ENCODE measurements at places on chromosomes 2 and 18.

- DNase-seq: no peak
Observed at GRCh38 chr2:150888337-150888736, 373.3 kb downstream of the RBM43 start.

DNA sequence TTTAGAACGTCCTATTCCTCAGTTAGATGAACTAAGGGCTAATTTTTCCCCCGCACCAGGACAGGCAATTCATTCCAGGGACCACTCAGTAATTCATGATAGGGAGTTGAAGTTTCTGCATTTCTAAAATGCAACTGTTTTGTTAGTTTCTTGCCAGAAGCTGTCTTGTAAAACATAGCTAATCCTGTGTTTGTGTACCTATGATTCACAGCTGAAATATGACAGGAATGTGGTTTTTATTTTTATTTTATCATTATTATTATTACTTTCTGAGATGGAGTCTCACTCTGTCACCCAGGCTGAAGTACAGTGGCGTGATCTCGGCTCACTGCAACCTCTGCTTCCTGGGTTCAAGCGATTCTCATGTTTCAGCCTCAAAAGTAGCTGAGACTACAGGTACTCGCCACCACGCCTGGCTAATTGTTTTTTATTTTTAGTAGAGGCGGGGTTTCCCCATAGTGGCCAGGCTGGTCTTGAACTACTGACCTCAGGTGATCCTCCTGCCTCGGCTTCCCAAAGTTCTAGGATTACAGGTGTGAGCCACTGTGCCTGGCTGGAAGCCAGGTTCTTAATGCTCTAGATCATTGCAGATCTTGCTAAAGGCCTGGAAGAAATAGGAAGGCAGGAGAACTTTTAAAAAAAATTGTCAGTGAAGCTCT lies 154.8 kb upstream of the FHL2 start:
- DNase-seq: no peak

- no peak for DNase-seq
Observed at GRCh38 chr2:5764041-5764440, 71.9 kb downstream of the SOX11 start.

DNA sequence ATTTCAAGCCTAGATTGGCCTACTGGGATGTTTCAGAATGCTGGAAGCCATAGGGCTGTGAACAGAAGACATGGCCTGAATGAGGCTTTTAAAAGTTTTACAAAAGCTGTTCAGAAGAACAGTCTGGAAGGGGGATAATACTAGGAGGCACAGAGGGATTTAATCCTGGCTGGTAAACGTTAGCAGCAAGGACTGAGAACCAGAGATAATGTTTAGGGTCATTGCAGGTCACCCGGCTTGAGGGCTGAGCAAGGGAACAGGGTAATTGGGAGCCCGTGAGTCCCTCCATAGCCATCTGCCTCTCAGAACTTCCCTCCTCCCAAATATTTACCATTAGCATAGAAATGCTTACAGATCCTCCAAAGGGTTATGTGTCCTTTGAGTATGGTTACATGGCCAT lies 765.4 kb downstream of the TMEM182 start:
- no peak for DNase-seq

DNA sequence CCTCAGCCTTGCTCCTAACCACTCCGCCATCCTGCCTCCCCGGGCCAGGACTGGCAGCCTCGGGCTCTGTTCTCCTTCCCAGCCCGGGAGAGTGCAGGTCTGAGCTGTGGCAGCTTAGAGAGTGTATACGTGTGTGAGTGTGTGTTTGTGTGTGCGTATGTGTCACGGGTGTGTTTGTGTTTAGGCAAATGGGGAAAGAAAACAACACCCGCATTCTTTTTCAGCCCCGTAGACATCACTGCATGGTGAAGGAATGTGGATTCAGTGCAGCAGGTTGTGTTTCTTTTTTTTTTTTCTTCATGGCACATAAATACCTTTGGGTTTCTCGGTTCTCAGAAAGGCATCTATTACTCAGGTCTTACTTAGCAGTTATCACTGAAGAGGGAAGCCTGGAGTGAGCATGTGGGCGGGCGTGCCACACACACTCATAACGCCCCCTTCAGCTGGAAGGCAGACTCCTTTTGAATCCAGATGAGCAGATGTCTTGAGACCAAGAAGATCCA lies 44.2 kb downstream of the GLI2 start:
- no peak for DNase-seq

DNA sequence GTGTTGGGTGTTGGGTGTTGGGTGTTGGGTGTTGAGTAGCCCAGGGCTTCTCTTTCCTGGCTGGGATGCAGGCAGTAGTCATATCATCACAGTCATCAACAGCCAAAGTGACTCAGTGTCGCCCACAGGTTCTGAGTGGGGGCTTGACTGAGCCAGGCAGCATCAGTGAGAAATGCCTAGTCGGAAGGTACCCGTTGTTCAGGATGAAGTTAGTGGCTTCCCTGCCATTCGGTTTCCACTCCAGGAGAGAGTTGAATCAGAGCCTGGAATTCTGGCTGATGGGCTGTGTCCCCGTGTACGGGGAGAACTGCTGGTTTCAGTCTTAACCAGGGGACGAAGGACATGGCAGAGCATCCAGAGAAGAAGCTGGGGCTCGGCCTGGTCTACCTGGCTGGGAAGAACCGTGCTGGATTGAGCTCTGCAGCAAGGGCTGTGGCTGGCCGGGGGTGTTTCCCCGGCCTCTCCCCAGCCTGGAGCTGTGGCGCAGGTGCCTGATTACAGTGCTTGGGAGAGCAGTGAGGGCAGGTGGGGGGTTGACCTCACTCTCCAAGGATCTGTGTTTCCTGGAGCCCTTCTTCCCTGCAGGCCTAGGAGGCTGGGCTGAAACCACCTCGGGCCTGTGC lies 49.4 kb downstream of the AGAP1 start:
- no peak for DNase-seq

- DNase-seq: no peak
Observed at GRCh38 chr18:8730080-8730827, 24.9 kb downstream of the MTCL1 start.

DNA sequence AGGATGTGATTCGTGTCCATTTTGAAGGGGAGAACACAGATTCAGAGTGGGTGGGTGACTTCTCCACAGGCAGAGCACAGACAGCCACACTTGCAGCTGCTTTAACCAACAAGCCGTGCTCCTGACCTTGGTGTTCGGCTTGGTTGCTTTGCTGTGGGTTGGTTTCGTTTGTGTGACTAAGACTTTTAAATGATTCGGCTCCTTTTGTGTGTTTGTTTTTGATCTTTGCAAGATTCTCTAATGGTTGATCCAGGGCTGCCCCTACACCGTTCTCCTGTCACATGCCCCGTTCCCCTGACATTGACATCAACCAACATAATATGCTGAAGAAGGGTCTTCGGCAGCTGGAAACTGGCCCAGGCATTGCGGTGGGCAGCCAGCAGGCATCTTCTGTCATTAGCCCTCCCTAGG lies 95.9 kb upstream of the MBOAT2 start:
- DNase-seq: no peak

DNA sequence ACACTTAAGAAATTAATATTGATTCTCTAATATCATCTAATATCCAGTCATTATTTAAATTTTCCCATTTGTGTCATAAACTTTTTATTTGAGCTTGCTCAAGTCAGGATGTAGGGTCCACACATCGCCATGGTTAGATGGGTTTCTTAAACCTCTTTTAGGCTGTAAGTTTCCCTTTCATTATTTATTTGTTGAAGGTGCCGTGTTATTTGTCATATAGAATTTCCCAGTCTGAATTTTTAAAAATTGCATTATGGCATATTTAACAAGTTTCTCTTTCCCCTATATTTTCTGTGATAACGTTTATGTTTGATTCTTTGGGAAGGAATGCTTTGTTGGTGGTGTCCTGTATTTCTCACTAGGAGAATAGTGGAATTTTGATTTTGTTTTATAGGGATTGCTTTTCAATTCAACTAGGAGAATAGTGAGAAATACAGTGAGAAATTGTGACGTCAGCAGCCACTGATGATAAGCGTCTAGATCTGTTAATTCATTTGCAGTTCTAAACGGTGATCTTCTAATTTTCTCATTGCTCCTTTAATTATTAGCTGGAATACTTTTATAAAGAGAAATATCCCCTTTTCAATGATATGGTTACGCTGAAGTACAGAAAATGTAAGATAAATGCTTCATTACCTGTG lies 44.6 kb upstream of the AAK1 start:
- no peak for DNase-seq

GRCh38 chr18:55351241-55351691 lies 236.7 kb downstream of the TCF4 start:
- no peak for DNase-seq

DNA sequence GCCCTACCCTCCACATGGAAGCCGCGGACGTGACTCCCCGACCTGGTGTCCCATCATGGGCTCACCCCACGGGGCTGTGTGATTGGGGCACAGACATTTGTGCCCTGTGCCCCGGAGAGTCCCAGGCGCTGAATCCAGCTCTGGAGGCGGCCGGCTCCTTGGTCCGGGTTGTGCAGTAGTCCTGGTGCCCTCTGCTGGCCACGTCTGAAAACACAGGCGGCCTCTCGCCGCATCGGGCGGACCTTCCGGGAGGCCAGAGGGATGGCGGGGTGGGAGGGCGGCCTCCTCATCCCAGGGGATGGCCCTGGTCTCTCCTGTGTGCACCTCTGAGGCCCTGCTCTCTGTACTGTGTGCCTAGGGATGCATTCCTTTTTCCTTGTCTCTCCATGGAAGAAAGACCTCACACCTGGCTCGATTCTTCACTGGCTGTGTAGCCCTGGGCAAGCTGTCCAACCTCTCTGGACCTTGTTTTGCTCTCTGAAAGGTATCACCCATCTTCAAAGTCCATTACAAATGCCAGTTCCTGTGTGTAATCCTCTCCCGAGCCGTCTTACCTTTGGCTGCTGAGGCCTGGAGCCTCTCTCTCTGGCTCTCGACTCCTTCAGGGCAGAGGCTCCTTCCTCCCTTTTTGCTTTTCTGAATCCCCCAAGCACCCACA lies 27.6 kb downstream of the CELF4 start:
- no peak for DNase-seq

- DNase-seq: no peak
Observed at GRCh38 chr18:22999212-22999611, 66.1 kb downstream of the RBBP8 start.

DNA sequence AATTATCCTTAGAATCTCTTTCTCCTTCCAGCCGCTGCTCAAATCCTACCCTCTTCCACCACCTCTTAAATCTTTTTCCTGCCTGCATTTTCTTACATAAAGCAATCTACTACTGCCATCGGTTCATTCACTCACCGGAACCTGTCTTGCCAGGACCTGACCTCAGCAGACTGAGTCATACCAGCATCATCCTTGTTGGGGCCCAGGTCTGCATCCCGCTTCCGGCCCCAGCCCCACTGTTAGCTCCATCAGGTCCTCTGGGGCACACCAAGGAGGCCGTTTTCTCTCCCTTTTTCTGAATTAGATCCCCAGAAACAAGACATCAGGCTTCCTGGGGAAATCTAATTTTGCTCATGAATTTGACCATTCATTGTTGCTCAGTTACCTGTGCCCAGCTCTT lies 42.7 kb upstream of the TGFA start:
- no peak for DNase-seq

Measured in stimulated activated CD8-positive, alpha-beta memory T cell treated with anti-CD3 and anti-CD28 coated beads, Interleukin-7, amount 100 ng/mL, for 1 hour (primary cell).